Daoy (cell line): ENCODE measurements at places on chromosomes 7 and 10. TPM values are rescaled to one million over a fixed set of nuclear protein-coding genes. Genes with fewer than 3 reads are reported as not detected.

DNA sequence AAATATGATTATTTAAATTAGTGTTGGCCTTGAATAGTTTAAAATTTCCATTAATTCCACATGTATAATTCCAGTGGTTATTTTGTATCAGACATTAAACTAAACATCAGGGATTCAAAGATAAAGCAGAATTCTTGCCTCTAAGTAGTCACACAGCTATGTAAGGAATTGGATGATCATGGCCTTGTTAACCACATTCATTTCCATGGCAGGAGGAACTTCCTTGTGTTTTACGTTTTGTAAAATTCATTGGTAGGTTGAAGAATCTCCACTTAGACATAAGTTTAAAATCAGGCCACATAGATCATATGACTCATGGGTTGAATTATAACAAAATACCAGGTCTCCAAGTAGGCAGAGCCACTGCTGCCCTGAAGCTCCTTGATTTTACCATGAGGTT lies 289.7 kb downstream of the PLXDC2 start:
- no peak for DNase-seq

DNA sequence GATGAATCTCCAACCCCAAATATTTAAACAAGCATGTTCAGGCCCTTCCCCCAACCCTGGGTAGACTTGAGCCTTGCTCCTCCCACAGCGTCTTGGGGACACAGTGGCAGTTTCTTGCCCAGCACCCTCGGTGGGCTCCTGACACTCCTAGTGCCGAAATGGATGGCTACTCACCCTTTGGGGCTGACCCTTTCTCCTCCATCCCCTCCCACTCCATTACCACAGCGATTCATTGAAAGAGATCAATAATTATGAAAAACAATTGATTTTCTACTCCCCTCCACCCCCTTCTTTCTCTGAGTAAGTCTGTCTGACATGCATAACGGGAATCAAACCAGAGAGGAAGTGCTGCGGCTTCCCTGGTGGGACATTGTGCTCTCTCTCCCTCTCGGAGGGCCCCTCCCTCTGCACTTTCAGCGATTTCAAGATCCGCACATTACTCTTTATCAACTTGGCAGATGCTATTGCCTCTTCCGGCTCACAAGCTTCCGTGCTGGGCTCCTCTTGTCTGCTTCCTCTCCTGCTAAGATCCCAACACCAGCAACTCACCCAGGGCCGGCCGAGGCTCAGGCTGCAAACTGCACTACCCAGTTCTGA lies 79.0 kb upstream of the PLXNA4 start:
- peak; percentile 49 for DNase-seq

Gene SEMA4G
- 0.57 and 0.69 TPM in 2 replicates for total RNA-seq

Gene CPA2
- total RNA-seq: 0.11 TPM in 1 of 2 replicates, not detected in the other

- DNase-seq: no peak
Observed at GRCh38 chr7:128122576-128123290, 91.5 kb upstream of the LRRC4 start.

- no peak for DNase-seq
Observed at GRCh38 chr7:46489106-46489505, 568.0 kb upstream of the IGFBP3 start.
